ENCODE measurements at places on chromosomes 12 and 14. TPM values are rescaled to one million over a fixed set of nuclear protein-coding genes. Genes with fewer than 3 reads are reported as not detected.

PPP1R36 gene
- total RNA-seq = not detected

RTN1 gene
- total RNA-seq = under 0.01 TPM

PLEKHA5 gene
- 42.0 TPM for total RNA-seq

SLC25A21 gene
- total RNA-seq = 1.1 TPM

SLC2A3 gene
- 99.6 TPM for total RNA-seq

EEF1AKMT3 gene
- 9.4 TPM for total RNA-seq

ITGB7 gene
- total RNA-seq = 1.1 TPM

MIP gene
- not detected for total RNA-seq

CD163L1 gene
- under 0.01 TPM for total RNA-seq

STYK1 gene
- 0.59 TPM for total RNA-seq

TMED8 gene
- 13.7 TPM for total RNA-seq

ZFHX2 gene
- total RNA-seq = 0.73 TPM

ULK1 gene
- total RNA-seq = 8.2 TPM

SLC41A2 gene
- total RNA-seq = 14.7 TPM

ARMH4 gene
- total RNA-seq = 1.4 TPM

C14orf39 gene
- total RNA-seq = not detected

IPO4 gene
- total RNA-seq = 97.4 TPM

REM2 gene
- not detected for total RNA-seq

ADCY6 gene
- total RNA-seq = 19.8 TPM

FAM181A gene
- not detected for total RNA-seq
